ENCODE measurements at places on chromosomes 1 and 21. TPM values are rescaled to one million over a fixed set of nuclear protein-coding genes. Genes with fewer than 3 reads are reported as not detected.

PRAMEF33 gene
- total RNA-seq = not detected

CELA2B gene
- total RNA-seq = not detected

AJAP1 gene
- total RNA-seq = 1.7 TPM

UBXN10 gene
- 0.49 TPM for total RNA-seq

USH2A gene
- total RNA-seq = under 0.01 TPM

NUDT4B gene
- total RNA-seq = not detected

EPHA2 gene
- 264 TPM for total RNA-seq

KCNA10 gene
- not detected for total RNA-seq

- DNase-seq = peak; percentile 97
Measured at GRCh38 chr21:45386728-45387371, 18.1 kb upstream of the COL18A1 start.
